Non-pigmented ciliary epithelial cell (primary cell): ENCODE measurements at places on chromosomes 4 and X.

- DNase-seq, result no peak
Measured at GRCh38 chrX:137549073-137549472, 16.9 kb upstream of the ZIC3 start.

DNA sequence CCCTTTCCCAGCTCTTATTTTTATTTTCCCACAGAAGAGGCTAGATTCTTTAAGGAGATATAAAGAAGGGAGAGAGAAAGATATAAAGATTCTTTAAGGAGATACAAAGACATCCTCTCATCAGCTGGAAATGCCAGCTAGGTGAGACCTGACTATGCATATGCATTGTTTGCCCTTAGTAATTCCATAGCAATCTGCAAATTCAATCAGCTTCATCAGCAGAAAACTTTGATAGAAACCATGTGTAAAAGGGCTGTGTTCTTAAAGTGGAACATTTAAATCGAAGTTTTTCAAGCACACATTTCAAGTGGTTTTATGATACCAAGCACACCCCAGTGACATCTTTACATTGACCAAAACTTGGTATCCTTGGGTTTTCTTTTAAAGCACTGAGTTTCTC, 24.1 kb downstream of the FHL1 start:
- DNase-seq, result no peak

- peak; percentile 70 for DNase-seq
Measured at GRCh38 chr4:165398570-165398969, 19.8 kb downstream of the CPE start.

DNA sequence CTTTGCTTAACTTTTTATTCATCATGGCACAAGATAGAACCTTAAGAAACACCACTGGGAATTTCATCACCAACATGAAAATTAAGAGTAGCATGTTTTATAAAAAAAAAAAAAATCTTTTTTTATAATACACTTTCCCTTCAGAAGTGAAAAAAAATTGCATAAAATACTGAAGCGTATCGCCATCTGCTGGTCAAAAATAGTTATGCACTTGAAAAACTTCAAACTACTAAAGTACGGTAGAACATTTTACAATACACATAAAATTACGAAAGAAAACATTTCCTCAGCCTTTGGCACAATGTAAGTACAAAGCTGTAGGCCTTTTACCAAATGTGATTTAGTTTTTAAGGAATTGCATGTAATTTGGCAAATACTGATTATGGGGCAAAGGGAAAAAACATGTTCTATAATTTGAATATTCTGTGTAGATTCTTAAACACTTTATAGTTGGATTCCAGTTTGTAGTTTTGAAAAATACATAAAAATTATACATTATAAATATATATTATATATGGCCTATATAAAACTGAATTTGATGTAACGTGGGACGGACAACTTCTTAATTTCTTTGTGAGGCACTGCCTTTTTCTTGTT, 26.5 kb downstream of the HCCS start:
- no peak for DNase-seq

DNA sequence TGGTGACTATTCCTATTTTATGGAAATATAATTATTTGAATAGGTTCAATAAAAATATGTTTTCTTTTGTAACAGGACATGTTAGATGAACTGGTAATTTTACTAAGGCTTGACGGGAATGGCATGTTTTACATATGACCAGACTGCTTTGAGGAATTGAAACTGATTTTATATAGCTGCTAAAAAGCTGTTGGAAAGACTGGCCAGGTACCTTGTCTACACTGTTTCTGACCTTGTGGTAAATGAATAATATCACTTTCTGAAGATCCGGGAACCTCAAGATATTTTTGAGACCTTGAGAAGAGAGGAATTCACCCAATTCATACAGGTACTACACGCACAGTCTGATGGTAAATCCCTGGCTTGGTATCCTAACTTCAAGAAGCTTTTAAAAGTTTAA, 42.1 kb upstream of the USP46 start:
- no peak for DNase-seq

GRCh38 chrX:132033166-132033565, 10.1 kb downstream of the STK26 start:
- no peak for DNase-seq

DNA sequence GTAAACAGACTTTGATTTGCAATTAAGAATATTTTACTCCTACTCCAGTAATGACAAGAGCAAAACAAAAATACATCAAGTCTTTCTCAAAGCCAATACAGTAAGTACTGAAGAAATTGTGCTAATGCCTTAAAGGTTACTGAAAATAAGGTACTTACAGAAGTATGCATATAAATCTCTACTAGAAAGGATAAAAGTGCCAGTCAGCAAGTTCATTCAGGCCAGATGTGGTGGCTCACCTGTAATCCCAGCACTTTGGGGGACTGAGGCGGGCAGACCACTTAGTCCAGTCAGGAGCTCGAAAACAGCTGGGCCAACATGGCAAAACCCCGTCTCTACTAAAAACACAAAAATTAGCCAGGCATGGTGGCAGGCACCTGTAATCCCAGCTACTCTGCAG, 27.9 kb downstream of the LRBA start:
- no peak for DNase-seq
